ENCODE measurements at places on chromosomes 5 and 9. TPM values are rescaled to one million over a fixed set of nuclear protein-coding genes. Genes with fewer than 3 reads are reported as not detected.

Gene F2RL2
- not detected for total RNA-seq

Gene INIP
- total RNA-seq = 31.1 TPM

Gene PLAC8L1
- 0.37 TPM for total RNA-seq

Gene MEIKIN
- not detected for total RNA-seq

Gene SLC34A1
- not detected for total RNA-seq

Gene SHOC1
- total RNA-seq = not detected

Gene FRMD3
- 0.91 TPM for total RNA-seq

Gene SARDH
- not detected for total RNA-seq

Gene ADGRD2
- total RNA-seq = not detected

DNA sequence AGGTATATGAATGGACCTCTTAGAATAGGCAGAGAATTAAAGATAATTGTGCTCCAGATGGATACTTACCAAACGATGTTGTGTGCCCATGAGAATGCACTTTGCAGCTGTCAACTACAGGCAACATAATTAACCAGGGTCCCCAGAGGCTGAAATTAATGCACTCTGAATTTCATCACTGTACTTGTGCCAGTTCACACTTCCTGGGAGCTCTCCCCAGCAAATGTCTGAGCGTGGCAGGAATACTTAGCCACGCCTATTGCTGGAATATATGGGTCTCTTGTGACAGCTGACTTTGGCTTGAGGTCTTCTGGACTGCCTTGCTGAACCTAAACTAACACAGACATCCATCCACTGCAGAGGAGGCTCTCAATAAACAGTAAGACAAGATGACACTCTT lies 11.9 kb upstream of the C1QTNF2 start:
- DNase-seq = no peak

- DNase-seq = no peak
Measured at GRCh38 chr9:124122321-124122720, 110.8 kb downstream of the LHX2 start.

GRCh38 chr5:145433077-145433476 lies 402.1 kb downstream of the PRELID2 start:
- DNase-seq = no peak

DNA sequence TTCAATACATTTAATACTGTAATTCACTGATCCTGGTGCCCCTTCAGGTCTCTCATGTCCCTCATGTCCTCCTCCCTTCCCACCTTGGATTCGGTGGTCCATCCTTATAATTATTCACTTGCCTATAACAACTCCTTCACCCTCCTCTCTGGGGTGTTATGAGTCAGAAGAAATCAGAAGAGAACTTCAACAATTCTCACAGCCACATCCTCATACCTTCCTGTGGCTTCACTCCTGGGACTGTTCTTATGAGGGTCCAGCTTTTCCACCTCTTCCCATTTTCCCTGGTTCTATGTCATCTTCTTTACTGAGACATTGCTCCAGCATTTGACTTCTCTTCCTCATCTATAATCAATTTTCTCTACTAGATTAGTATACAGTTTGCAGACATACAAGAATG lies 406.1 kb downstream of the NR2F1-AS1 start:
- no peak for DNase-seq

DNA sequence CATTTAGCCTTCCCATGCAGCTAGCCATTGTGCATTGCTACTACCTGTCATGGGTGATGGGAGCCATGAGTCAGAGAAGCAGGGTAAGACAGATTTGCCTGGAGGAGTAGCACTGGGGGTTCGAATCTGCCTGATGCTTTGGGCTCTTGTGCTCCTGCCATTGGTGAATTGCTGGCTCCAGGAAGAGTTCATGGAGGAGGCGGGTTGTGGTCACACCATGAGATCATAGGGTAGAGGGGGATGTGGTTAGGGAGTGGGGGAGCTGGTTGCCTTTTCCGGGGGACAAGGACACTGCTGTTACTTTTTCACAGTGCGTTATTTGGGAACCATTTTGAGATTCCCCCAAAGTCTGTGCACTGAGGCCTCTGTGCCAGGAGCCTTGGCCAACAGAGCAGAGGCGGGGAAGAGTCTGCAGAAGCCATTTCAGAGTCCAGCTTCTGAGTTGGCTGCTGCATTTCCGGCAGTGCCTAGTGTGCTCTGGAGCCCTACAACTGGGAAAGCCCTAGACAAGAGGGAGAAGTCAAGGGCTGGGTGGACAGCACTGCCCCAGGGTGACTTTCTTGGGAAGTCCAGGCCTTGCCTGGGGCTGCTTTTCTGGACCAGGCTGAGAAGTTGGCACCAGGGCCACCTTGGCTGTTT lies 6.2 kb downstream of the ANGPTL2 start:
- DNase-seq = no peak

DNA sequence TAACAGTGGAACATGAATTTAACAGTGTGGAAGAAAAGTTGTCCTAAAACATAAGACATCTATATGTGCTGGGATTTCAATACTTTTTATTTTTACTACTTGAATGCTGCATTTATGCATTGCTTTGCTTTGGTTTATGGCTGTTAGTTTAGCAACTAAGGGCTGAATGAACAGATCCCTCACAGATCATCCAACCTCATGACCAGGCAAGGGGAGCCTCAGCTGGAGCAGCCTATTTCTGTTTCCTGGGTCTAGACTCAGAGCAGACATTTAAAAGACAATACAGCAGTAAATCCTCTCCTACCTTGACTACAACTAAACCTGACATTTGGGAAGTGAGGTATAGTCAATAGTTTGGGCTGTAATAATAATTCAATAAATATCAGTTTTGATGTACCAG lies 163.3 kb downstream of the AUH start:
- DNase-seq = no peak

All from activated B cell treated with CpG ODN at 0.5 μM for 24 hours (primary cell).